Mucosa of descending colon (tissue), 3 donors: ENCODE measurements at places on chromosomes 7 and 10. TPM values are rescaled to one million over a fixed set of nuclear protein-coding genes. Genes with fewer than 3 reads are reported as not detected.

DNA sequence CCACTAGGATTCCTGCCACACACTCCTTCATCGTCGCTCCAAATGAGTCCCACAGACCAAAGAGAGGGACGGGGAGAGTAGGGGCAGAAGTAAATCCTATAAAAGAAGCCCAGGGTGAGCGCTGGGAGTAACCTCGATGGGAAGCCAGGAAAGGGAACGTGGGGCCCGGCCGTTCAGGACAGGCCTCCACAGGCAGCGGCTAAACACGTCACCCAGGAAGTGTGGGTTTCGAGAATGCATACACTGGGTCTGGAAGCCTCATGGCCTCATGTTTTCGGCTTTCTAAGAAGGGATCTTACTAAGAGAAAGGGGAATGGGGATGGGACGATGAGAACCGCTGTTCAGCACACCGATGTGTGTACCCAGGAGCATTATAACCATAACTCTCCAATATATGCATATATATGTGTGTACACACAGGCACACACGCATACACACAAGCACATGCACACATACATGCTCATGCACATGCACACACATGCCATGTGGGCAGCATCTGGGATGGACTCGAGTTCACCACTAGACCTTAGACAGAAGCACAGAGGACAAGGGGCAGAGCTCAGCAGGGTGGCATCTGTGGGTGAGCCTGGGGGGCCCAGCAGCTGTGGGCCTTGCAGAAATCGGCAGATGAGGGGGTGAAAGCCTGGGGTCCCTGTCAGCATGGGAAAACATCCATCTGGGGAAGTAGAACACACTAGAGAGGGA lies 14.8 kb upstream of the CNPY1 start:
- no peak for DNase-seq

DNA sequence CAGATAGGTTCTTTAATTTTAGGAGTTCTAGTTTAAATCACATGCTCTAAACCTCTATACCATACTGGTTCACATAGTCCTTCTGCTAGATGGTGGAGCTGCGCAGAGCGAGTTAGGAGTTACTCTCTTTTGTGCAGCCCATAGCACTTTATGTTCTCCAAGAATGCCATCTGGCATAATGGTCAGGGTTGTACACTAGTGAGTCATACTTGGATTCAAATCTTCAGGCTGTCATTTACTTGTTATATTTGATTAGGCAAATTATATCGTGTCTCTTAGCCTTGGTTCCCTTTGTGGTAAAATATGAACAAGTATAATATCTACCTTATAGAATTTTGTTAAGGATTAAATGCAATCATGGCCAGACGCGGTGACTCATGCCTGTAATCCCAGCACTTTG lies 1078.3 kb downstream of the NRG3 start:
- DNase-seq, result no peak

- no peak for DNase-seq
Measured at GRCh38 chr7:77685233-77685632, 11.0 kb upstream of the RSBN1L start.

The INMT gene
- total RNA-seq, result 7.5 TPM

- DNase-seq, result no peak
Measured at GRCh38 chr7:152341039-152341913, 94.5 kb downstream of the KMT2C start.

The SPDYE5 gene
- 0.17 TPM for total RNA-seq

The SFTPD gene
- not detected for total RNA-seq

The RASA4B gene
- total RNA-seq, result 12.2 TPM

GRCh38 chr7:130901209-130901783 lies 167.3 kb upstream of the KLF14 start:
- peak; percentile 79 for DNase-seq

The FAM25A gene
- total RNA-seq, result not detected

The ANLN gene
- 6.4 TPM for total RNA-seq

DNA sequence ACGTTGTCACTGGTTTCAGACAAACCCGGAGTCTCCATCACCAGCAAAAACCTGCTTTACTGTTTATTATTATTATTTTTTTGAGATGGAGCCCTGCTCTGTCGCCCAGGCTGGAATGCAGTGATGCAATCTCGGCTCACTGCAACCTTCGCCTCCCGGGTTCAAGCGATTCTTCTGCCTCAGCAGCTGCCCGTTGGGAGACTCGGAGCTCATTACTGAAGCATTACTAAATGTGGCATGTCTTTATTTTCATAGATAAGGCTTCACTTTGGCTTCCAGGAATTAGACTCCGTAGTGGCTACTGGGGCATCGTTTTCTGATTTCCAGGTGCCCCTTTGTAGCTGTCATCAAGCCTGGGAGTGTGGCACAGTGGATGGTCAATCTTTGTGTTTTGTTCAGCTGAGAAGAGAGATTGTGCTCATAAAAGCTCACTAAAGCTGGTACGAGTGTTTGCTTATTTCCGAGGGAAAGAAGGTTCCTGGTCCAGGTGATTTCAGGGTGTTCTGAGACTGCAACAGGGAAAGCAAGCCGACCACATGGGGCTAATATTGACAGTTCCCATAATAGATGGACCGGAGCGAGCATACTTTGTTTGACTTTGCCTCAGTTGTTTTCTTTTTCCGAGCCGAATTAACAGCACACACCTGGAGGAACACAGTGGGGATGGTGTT lies 163.1 kb downstream of the CAMK1D start:
- no peak for DNase-seq

DNA sequence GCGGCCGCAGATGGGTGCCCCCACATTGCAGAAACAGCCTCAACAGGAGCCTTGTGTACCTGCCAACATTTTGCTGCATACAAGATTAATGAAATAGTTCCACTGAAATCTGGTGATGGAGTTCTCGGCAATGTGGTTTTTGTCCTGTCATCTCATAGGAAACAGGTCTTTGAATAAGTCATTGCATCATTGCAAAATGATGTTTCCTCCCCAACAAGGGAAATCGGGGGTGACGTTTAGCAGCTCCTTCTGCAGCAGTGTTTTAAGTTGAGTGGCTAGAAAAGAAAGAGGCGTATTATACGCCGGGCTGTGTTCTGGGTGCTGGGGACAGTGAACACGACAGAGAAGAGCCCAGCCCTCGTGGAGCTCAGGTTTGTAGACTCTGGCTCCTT lies 177.0 kb downstream of the PRKAG2 start:
- no peak for DNase-seq

The PPP1R9A gene
- 30.8 TPM for total RNA-seq
